Stimulated activated CD4-positive, alpha-beta T cell treated with anti-CD3 and anti-CD28 coated beads, Interleukin-1b, Interleukin-23, amount 100 ng/mL, for 1 hour (primary cell): ENCODE measurements at places on chromosomes 5 and 9.

DNA sequence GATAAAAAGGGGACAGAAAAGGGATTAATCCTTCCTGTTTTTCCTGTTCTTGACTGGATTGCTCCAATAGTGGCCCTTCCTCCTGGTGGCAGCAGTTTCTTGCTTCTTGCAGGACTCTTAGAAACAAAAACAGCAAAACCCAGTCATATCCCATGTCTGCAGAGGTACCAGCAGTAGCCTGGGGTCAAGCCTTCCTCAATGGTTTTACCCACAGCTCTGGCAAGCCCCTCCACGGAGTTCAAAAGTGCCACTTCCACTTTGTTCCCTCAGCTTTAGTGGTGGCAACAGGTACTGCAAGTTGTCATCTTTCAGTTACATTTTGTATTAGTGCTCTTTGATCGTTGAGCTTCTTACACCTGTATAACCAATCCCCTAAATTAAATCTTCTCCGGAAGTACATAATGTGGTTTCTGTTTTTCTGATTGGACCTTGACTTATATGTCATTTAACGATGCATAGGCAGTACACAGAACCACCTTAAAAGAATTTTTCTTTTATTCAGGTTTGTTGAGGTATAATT, 8.7 kb upstream of the RANBP6 start:
- no peak for DNase-seq

- no peak for DNase-seq
Measured at GRCh38 chr9:130186839-130187522, 14.8 kb downstream of the NCS1 start.

GRCh38 chr5:180646963-180647305, 2.5 kb downstream of the FLT4 start:
- DNase-seq = no peak

DNA sequence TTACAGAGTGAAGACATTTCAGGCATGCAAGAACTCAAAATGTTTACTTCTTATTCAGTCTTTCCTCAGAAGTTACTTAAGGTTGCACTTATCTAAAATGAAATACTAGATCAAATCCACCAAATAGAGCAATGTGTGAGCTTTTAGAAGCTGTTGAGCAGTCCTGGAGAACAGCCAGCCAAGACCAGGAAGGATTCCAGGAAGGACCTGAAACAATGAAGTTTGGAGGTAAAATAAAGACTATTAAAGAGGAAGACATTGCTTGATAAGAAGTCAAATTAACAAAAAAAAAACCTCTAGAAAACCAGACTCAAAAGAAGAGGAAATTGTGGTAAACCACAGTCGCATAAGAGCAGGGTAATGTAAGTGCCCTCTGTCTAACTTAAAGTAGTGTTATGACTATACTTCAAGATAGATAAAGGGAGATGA, 156.2 kb upstream of the S1PR3 start:
- DNase-seq = no peak

GRCh38 chr5:139295346-139296057, 2.0 kb downstream of the MATR3 start:
- DNase-seq = no peak

- DNase-seq = no peak
Measured at GRCh38 chr5:82314964-82315758, 37.0 kb upstream of the RPS23 start.

DNA sequence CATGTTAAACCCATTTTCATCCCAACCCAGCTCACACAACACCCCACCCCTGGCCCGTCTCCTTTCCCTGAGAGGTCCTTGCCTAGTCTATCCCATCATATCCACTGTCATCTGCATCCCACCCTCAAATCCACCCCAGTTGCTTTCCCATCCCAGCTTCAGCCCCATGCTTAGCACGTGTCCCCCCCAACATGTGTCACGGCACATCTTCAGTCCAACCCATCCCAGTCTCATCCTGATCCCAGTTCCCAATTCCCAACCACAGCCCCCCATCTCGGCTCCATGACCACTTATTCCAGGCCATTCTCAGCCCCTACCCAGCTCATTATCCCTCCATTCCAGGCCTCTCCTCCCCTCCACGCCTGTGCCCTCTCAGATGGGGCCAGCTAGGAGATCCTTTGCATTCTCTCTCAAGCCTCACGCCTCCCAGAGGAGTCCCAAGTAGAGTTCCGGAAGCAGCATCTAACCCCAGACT, 605 bp upstream of the DBN1 start:
- no peak for DNase-seq

GRCh38 chr5:173757403-173758209, 130.5 kb upstream of the CPEB4 start:
- DNase-seq = no peak
